NCI-H1694 (cell line): ENCODE measurements at places on chromosomes 6 and 20.

GRCh38 chr20:17859616-17860232 lies 108.9 kb downstream of the SNX5 start:
- DNase-seq, result no peak

DNA sequence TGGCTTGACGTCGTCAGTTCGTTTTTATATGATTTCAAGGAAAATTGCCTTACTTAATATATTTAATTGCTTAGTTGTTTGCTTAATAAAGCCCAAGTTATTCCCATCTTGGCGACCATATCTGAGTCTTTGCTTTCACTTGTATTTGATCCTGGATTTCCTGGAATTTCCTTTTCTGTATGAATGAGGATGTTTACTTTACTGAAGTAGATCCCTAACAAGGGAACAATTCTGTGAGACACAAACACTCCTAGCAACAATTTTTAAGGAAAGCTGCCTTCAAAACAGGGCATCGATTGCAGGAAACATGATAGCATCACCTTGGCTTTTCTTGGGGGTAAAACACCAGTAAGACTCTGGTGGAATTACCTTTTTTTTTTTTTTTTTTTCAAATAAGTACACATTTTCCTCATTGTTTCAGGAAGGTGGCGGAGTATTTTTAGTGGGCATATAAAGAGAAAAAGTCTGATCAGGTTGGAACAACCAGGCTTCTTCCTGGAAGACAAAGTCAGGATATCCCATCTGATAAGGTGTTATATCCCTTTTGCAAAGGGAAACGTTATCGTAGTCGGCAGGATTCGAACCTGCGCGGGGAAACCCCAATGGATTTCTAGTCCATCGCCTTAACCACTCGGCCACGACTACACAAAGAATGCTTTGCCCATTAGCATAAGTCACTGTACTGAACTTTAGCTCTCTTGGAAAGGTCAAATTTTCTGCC lies 68.5 kb upstream of the ZNF184 start:
- DNase-seq, result no peak

DNA sequence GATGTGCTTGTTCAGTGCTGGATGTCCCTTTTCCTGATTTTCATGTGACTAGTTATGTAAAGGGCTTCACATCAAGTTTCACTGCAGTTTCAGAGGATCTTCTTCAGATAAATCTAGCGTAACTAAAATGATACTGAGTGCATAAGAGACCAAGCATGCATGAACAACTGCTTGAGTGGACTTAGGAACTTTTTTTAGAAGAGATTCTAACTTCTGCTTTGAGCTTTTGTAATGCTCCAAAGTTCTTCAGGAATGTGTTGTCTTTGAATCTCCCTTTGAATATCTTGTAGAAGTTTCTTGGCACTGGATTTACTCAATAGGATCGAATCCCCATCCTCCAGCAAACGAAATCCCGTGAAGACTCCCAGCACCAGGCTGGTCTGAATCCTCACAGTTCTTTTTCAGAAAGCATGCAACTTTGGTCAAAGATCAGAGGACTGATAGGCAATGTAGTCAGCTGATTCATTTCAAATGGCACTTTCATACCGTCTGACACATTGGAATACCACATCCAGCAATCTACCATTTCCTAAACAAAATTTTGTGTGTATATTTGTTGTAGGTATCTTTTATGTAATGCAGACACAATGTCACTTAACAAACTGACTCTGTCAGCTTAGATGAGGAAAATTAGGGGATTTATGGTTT lies 33.2 kb downstream of the ENPP1 start:
- no peak for DNase-seq

GRCh38 chr6:133855991-133856370 lies 32.9 kb upstream of the TCF21 start:
- DNase-seq, result no peak

- DNase-seq, result no peak
Measured at GRCh38 chr6:43231053-43231452, 1.8 kb upstream of the DNPH1 start.

DNA sequence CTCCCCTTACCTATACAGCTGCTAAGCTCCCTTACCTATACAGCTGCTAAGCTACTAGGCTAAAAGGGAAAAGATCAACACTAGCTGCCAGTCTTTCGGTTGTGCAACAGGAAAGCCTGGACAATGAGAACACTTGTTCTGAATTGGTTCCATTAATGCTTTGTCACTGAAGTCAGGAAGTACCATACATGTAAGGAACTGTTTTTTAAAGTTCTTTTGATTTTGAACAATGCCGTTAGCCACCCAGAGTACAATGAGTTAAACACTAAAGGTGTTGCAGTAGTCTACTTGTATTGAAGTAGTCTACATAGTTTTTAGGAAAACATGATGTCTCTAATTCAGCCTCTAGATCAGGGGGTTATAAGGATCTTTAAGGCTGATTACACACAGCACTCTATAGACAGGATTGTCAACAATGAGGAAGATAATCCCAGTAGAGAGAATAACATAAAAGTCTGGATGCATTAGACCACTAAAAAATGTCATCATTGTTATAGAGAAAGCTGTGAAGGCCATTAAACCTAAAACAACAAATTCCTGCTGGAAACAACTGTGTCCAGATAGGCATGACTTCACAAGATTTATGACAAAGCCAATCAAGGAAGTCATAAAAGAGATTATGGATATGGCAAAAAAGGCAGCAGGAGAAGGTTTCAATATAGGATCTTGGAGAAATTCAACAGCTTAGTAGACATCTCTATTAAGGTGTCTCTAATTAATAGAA lies 306.3 kb downstream of the PHF3 start:
- DNase-seq, result no peak

GRCh38 chr20:1403624-1404023 lies 10.8 kb upstream of the FKBP1A start:
- no peak for DNase-seq

- DNase-seq, result no peak
Measured at GRCh38 chr6:169653691-169654090, 48.1 kb downstream of the WDR27 start.

DNA sequence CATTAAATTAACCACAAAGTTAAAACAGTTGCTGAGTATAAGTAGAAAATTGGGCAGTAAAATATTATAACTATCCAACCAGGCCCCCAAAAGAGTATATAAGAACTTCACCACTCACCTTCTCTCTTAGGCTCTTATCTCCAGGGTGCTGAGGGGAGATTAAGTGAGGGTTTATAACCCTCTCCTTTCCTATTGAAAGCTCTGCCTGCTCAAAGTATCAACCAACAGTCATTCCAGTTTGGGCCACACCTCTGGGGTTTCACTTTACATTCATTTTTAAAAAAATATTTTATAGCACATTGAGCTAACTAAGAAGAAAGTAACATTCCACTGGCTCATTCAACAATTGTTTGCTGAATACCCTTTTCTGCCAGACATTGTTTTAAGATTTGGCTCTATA lies 22.1 kb downstream of the GSTA4 start:
- no peak for DNase-seq

GRCh38 chr6:138856654-138857053 lies 60.8 kb downstream of the ECT2L start:
- no peak for DNase-seq

DNA sequence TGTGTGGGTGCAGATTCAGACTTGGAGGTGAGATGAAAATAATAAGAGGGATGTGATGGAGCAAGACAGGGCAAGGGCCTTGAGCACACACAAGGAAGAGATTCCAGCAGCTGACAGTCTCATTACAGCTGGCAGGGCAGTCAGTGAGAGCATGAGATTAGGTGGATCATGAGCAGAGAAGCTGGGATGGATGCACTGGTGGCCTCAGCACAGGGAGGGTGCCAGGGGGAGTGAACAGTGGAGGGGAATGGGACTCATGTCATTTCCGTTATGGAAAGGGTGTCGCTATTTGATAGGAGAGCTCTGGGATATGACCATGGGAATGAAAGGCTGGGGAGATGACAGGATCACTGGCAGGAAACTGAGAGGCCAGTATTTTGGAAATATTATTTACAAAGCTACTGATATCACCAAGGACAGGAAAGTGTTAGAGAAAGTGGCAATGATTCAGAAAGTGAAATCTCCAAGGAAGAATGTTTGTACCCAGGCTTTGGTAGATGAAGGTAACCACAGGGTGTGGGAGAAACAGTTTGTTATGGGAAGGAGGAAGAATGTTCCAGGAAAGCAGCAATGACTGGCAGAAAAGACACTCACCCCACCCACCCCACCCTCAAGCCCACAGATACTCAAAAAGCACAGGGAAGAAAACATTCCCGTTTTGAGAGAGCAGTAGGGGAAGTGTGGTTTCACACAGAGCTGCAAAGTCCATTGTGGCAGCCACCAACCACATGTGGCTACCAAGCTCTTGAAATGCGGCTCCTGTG lies 214.7 kb upstream of the PROKR2 start:
- DNase-seq, result no peak

GRCh38 chr20:1061484-1062221 lies 56.7 kb upstream of the PSMF1 start:
- no peak for DNase-seq

DNA sequence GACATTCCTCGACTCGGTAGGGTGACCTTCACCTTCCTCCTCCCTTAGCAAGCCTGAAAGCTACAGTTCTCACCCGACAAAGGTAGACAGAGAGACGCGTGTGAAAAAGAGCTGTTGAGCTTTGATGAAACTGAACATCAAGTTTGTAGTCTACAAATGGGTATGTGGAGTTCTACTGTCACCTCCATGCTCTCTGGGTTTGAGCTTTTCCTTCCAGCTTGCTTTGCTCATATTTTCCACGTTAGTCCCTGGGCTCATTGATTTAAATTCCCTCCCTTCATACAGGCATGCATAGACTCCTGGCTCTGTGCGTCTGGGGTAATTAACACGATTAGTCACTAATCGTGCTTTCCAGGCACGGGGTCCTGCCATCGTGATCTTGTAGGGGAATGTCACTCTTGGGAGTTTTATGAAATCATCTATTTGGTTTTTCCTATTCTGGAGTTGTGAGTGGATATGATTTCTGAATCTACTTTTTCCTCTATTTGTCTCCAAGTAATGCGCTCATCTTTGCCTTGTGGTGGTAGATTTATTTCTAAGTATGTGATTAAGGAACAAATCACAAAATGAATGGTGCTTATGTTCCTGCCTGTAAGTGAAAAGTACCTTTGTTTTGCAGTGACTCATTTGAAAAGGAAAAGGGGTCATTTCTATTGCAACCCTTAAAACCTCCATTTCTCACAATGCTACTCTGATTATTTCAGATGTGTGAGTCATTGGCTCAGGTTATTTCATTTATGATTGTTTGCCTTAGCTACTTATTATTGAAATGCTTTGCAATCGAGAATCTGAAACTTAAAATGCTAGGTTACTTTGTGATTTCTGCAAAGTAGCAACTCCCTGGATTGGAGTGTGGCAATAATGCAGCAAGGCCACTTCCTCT lies 154.6 kb downstream of the ZDHHC14 start:
- no peak for DNase-seq

- DNase-seq, result no peak
Measured at GRCh38 chr20:56788041-56788670, 159.1 kb downstream of the TFAP2C start.

GRCh38 chr20:4764805-4765204 lies 43.1 kb downstream of the PRND start:
- no peak for DNase-seq

DNA sequence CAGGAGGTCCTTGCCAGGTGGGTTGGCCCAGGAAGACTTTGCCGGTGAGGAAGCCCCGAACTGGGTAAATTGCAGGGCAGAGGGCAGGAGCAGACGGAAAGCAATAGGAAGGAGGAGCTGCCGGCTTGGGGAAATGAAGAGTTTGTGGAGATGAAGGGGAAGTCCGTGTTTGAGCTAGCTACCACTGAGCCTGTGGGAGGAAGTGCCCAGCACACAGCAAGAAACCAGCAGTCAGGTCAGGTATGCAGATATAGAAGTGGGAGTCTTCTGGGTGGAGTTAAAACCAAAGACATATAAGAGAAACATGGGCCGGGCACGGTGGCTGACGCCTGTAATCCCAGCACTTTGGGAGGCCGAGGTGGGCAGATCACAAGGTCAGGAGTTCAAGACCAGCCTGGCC lies 34.7 kb downstream of the CD24 start:
- no peak for DNase-seq

DNA sequence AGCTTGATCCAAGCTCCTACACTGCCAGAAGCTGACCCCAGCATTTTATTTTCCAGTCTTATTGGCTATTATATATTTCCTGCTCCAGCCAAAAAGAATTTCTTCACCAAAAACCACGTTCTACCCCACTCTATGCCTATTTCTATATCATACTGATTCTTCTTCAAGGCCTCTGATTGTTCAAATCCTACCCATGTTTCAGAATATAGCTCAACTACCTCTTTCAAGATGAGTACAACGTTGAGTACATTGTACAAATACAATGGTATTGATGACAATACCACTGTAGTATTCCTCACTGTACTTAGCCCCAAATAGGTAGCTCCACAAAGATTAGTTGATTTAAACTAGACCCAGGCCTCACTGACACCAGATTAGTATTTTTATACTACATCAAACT lies 31.0 kb downstream of the ASCC3 start:
- no peak for DNase-seq

- no peak for DNase-seq
Measured at GRCh38 chr6:6912817-6913744, 194.7 kb upstream of the RREB1 start.

DNA sequence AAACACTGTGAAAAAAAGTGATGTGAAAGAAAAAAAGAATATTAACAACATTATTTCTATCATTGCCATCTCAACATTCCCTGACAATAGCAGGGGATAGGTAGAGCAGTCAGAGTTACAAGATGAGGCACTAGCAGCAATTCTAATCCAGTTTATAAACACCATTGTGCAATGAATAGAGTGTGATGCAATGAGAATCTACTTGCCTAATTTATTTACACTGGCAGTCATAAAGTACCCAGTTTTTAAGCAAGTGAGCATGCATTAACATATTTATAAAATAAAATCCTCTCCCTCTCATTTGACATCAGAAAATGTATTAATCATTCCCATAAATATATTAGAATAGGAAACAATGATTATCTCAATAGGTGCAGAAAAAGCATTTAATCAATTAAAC lies 2.5 kb upstream of the MANEA start:
- no peak for DNase-seq

GRCh38 chr6:21996425-21997118 lies 300.3 kb downstream of the PRL start:
- no peak for DNase-seq

DNA sequence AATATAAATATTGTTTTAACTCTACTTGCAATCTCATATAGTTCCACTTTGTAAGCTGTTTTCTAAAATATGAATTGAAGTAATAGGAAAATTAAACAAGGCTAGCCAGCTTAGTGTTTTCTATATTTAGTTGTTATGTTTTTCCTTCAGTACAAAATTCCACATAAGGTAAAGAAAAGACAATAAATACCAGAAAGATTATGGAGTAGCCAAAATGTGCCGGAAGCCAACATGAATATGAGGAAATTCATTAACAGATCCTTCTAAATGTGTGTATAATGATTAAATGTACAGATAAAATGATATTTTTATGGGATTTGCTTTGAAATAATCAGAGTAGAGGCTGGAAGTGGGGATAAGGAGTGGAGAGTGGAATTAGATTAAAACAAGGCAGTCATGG lies 52.5 kb upstream of the COL21A1 start:
- DNase-seq, result no peak

DNA sequence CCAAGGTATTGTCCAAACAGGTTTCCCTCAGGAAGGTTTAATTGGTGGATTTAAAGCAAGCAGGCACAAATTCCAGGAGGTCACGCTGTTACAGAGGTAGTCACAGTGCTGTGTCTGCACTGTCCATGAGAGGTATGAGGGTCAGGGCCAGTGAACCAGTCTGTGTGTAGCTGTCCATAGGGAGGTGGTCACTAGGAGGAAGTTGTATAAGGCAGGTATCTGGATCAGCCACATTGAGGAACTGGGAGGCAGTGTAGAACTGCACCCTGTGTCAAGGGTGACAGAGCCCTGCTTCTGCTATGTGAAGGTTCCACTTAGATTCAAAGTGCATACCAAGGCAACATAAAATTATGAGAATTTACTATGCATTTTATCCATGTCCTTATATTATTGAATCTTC lies 73.3 kb downstream of the MAP3K4 start:
- DNase-seq, result no peak
